ENCODE measurements at places on chromosomes 5 and 9.

GRCh38 chr9:37667706-37668105, 17.0 kb downstream of the FRMPD1 start:
- DNase-seq, result no peak

DNA sequence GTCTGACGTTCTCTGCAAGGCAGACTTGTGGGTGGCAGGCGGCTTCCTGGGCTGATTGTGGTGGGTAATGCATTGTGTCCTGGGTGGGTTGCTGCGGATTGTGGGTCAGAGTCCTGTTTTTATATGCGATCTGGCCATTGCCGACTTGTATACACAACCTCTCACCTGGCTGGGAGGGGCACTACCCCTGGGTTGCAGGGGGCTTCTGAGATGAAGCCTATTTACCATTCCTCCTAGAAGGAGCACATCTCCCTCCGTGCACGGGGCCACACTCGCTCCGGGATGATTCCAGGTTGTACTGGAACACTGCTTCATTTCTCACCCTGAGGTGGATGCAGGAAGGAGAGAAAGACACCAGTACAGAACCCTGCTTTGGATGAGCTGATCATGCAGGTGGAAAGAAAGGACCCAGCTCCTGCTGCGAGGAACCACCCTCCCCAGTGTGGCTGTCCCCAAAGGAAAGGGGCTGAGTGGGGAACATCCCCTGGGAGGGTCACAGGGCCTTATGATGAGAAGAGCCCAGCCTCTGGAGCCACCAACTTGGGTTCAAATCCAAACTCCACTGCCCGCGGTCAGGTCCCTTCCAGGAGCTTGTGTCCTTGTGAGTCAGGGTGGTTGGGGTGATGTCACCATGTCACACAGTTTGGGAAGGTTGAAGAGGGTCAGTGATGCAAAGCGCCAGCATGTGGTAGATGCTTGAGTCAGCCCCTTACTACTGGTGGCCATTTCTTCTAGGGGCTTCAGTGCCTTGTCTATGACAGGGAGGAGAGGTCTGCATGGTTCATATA, 151.8 kb upstream of the COL5A1 start:
- no peak for DNase-seq

DNA sequence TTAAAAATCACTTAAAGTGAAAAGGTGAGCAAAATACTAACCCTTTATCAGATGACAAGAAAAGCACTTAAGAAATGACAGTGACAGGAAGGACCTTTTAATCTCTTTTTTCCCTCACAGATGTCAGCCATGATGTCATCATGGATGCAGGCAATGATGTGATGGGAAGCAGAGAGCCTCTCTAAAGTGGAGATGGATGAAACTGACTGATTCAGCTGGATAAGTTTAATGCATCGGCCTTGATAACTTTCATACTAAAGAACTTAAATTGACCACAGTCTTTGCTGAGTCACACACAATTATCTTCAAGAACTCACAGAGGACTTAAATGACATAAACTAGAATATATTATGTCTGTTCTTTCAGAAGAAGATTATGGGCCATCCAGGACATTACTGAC, 153.2 kb upstream of the FGF10 start:
- DNase-seq, result no peak

- no peak for DNase-seq
These were observed 173.4 kb downstream of the ROR2 start for GRCh38 chr9:91776409-91777291.

GRCh38 chr5:101206534-101206933, 303.5 kb upstream of the ST8SIA4 start:
- DNase-seq, result no peak

DNA sequence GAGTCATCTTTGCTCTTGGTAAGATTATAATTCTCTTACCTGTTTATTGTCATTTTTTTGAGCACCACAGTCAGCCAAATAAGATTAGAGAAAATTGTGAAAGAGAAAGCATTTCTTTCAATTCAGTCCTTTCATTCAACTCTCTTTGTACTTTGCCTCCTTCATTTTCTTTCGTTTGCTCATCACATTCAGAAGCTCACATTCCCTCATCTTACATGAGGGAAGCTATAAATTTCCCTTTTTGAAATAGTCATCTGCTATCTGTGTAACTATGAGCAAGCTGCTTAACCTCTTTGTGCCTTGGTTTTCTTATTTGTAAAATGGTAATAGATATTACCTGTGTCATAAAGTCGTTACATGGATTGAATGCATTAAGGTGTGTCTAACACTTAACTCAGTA, 41.4 kb downstream of the PAM start:
- DNase-seq, result no peak
